ENCODE measurements at places on chromosomes 1 and 21. TPM values are rescaled to one million over a fixed set of nuclear protein-coding genes. Genes with fewer than 3 reads are reported as not detected.

DNA sequence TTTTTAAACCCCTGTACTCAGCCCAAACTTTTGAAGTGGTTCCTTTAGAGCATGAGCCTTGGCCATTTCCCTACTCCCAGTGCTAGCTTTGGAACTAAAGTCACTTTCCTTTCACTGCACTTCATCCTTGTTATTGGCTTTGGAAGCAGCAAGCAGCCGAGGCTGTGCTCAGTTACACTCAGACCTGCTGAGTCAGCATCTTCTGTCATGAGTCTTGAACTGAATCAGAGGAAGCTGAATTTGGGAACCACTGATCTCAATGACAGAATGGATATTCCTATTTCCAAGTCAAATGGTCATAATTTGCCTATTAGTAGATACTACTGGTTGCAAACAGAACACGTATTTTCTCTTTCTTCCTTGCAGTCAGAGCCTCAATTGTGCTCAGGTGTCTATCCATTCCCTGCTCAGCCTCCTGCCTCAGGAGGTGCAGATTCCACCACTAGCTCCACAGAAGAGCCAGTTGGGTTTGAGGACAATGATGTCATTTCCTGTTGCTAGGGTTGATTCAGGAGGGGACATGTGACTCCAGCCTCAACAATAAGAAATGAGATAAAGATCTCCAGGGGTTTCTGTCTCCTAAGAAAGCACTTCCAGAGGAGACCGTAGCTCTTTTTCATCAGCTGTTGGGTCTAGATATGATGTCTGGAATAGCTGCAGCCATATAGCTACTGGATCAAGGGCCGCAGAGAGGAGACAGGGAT, 44.9 kb upstream of the NTPCR start:
- no peak overlapping the region for H3K27ac ChIP-seq
- peaks cover 4% of the 10 kb centered on the region for H3K4me1 ChIP-seq
- H3K27me3 ChIP-seq, result no peaks in the 10 kb centered on the region
- H3K4me3 ChIP-seq, result no peak overlapping the region
- no peaks in the 10 kb centered on the region for H3K36me3 ChIP-seq
- DNase-seq, result no peak

DNA sequence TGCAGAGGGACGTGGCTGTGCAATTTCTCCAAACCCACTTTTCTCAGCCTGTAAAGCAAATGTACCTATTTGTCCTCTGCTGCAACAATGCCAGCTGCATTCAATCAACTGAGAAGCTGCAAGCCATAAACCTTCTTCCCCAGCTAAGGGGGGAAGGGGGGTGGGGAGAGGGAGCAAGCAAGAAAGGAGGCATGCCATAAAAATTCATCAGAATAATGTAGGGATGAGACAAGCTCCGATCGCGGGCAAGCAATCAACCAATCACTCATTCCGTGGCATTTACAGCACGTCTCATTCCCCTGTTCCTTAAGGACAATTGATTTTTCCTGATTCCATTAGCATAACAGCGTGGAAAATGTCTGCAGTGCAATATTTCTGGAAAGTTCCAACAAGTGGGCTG, 144.8 kb downstream of the DMRTA2 start:
- H3K4me1 ChIP-seq, result no peaks in the 10 kb centered on the region
- DNase-seq, result no peak
- no peaks in the 10 kb centered on the region for H3K27me3 ChIP-seq

- H3K36me3 ChIP-seq, result no peaks in the 10 kb centered on the region
- H3K27ac ChIP-seq, result no peak overlapping the region
- no peaks in the 10 kb centered on the region for H3K4me1 ChIP-seq
- no peaks in the 10 kb centered on the region for H3K27me3 ChIP-seq
Observed at GRCh38 chr1:167533851-167534300, 15.5 kb upstream of the CD247 start.

- H3K27ac ChIP-seq, result no peak overlapping the region
- no peaks in the 10 kb centered on the region for H3K27me3 ChIP-seq
- DNase-seq, result no peak
- no peaks in the 10 kb centered on the region for H3K4me1 ChIP-seq
Observed at GRCh38 chr1:204222006-204222763, 8.4 kb upstream of the GOLT1A start.

DNA sequence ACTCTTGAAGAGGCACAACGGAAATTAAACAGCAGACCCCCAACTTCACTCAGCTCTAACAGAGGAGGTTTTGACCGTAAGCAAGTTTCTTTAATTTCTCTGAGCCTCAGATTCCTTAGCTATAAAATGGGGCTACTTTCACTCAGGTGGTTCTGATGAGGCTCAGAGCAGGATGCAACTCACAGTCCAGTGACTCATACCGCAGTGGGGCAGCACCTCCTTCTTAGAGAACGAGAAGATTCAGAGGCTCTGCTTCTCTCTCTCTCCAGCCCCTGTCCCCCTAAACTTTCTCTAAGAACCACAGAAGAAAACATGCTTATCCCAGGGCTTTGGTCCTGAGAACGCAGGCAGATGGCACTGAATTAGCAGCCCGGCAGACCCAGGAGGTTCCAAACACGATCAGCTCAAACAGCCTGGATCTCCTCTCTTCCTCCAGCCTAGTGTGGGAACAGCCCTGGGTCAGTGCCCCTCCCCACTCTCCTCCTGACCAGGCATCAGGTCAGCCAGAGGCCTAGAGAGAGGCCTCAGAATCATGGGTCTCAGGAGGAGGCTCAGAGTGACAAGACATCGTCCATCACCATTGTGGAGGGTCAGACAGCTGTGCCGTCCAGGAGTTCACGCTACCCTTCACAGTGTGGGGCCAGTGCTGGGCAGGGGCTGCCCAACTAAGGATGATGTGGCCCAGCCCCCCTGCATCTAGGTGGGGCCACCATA, 433.0 kb downstream of the PTPRU start:
- H3K27ac ChIP-seq, result no peak overlapping the region
- H3K4me3 ChIP-seq, result no peak overlapping the region
- H3K4me1 ChIP-seq, result no peaks in the 10 kb centered on the region
- DNase-seq, result no peak
- H3K27me3 ChIP-seq, result no peaks in the 10 kb centered on the region
- H3K36me3 ChIP-seq, result no peaks in the 10 kb centered on the region

- H3K4me1 ChIP-seq, result no peaks in the 10 kb centered on the region
- H3K27me3 ChIP-seq, result no peaks in the 10 kb centered on the region
- H3K4me3 ChIP-seq, result no peak overlapping the region
- DNase-seq, result no peak
Observed at GRCh38 chr1:216281757-216282156, 141.5 kb downstream of the USH2A start.

DNA sequence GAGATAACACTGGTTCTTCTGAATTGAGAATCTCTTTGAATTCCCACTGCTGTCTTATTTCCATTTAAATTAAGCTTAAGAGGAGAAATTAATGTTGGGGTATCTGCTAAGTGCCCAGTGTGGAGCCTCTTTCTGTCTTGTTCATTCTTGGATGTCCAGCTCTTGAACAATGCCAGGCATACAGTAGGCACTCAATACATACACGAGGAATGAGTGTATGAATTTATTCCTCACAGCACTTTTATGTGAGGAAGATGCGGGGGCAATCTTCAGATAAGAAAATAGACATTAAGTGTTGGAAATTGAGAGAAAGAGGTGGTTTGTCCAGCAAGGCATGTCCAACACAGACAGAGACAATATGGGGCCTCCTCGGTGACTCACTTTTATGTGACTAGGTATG, 11.8 kb upstream of the ATF3 start:
- no peak for DNase-seq
- H3K27me3 ChIP-seq, result peaks cover 11% of the 10 kb centered on the region
- peak overlapping the region; percentile 50 for H3K27ac ChIP-seq
- H3K4me1 ChIP-seq, result peaks cover 16% of the 10 kb centered on the region
- no peak overlapping the region for H3K4me3 ChIP-seq

- H3K27ac ChIP-seq, result no peak overlapping the region
- no peak for DNase-seq
- H3K4me1 ChIP-seq, result no peaks in the 10 kb centered on the region
Observed at GRCh38 chr1:82578086-82578726, 777.5 kb downstream of the ADGRL2 start.

- H3K36me3 ChIP-seq, result no peaks in the 10 kb centered on the region
- H3K27me3 ChIP-seq, result no peaks in the 10 kb centered on the region
- peaks cover 82% of the 10 kb centered on the region for H3K4me1 ChIP-seq
- no peak overlapping the region for H3K4me3 ChIP-seq
Observed at GRCh38 chr1:59673573-59674450, 140.9 kb upstream of the HOOK1 start.

DNA sequence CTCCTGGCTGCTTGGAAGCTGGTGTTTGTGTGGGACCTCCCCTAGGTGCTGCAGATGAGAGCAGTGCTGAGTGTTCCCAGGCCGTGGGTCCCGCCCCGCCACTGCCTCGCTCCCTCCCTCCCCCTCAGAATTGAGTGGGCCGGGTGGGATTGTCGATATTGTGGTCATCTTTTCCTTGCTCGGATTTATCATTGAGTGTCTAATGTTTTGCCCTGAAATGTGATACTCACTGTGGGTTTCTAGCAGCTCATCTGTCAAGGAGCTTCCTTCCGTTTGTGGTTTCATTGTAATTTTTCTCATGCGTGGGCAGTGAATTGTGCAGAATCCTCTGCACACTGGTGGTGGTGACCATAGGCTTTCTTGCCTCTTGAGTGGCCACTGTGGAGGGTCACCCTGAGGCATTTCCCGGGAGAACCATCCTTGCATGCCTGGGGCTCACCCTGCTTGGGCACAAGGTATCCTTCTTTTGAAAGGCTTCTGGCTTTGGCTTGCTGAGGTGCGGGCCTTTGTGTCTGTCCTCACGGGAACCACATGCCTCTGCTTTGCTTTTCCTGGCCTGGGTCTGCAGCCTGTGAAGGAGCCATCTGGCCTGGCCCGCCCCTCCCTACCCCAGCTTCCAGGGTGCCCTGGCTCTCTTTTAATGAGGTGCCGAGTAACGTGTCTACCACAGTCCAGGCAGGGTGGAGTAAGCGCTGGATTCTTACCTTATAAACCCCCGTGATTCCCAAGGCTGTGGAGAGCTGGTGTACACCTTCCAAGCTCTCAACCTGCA, 25.6 kb downstream of the SLX9 start:
- H3K27me3 ChIP-seq, result no peaks in the 10 kb centered on the region
- H3K4me3 ChIP-seq, result no peak overlapping the region
- no peaks in the 10 kb centered on the region for H3K36me3 ChIP-seq
- H3K4me1 ChIP-seq, result peaks cover 65% of the 10 kb centered on the region

DNA sequence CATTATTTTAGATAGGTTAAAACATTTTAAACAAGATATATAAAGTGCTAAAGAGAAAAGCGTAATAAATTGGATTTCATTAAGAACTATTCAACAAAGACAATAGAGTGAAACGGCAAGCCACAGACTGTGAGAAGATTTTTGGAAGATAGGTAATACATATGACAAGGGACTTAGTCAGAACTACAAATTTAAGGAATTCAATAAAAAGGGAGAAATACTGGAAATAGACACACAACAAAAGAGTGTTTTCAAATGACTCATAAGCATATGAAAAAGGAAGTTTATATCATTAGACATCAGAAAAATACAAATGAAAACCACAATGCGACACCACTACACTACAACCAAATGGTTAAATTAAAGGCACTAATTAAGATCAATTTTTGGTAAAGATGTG, 90.5 kb downstream of the GDAP2 start:
- H3K27me3 ChIP-seq, result no peaks in the 10 kb centered on the region
- DNase-seq, result no peak
- H3K27ac ChIP-seq, result no peak overlapping the region
- no peak overlapping the region for H3K4me3 ChIP-seq
- no peaks in the 10 kb centered on the region for H3K36me3 ChIP-seq

- no peaks in the 10 kb centered on the region for H3K4me1 ChIP-seq
- H3K36me3 ChIP-seq, result peaks cover 93% of the 10 kb centered on the region
- H3K27me3 ChIP-seq, result no peaks in the 10 kb centered on the region
- DNase-seq, result peak; percentile 52
- no peak overlapping the region for H3K27ac ChIP-seq
- H3K4me3 ChIP-seq, result no peak overlapping the region
Observed at GRCh38 chr1:5879421-5879820, 112.8 kb downstream of the NPHP4 start.

DNA sequence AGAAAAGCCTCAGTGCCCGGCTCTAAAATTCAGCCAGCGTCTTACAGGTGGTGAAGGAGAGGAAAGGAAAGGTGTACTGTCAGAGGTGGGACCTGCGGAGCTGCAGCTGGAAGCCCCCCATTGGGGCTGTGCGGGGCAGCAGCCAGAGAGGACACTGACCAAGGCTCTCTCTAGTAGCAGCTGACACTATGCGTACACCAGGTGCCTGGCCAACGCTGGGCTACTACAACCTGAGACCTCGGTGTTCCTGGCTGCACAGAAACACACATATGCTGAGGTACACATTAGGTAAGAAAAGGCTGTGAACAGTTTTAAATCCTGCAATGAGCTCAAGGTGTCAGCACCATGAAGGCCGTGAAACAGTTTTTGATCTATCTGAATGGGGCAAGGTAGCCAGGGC, 55.5 kb upstream of the EDN2 start:
- H3K4me1 ChIP-seq, result peaks cover 7% of the 10 kb centered on the region
- H3K27me3 ChIP-seq, result no peaks in the 10 kb centered on the region
- peaks cover 11% of the 10 kb centered on the region for H3K36me3 ChIP-seq
- no peak for DNase-seq

GRCh38 chr1:78250201-78250600, 204.4 kb downstream of the GIPC2 start:
- H3K27ac ChIP-seq, result no peak overlapping the region
- no peak overlapping the region for H3K4me3 ChIP-seq
- no peaks in the 10 kb centered on the region for H3K4me1 ChIP-seq
- no peaks in the 10 kb centered on the region for H3K27me3 ChIP-seq
- no peak for DNase-seq

DNA sequence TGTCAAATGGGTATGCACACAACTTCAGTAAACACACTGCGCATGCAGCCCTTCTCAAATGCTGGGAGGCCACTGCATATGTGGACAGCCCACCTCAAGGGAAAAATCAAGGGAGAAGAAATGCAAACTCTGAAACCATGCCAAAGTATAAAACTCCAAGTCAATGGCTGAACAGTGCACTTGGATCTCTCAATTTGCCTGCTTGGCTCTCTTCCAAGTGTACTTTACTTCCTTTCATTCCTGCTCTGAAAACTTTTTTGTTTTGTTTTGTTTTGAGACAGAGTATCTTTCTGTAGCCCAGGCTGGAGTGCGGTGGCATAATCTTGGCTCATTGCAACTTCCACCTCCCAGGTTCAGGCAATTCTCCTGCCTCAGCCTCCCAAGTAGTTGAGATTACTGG, 18.8 kb upstream of the COP1 start:
- no peak for DNase-seq
- no peak overlapping the region for H3K27ac ChIP-seq
- no peaks in the 10 kb centered on the region for H3K4me1 ChIP-seq
- H3K27me3 ChIP-seq, result no peaks in the 10 kb centered on the region
- no peak overlapping the region for H3K4me3 ChIP-seq
- H3K36me3 ChIP-seq, result no peaks in the 10 kb centered on the region

GRCh38 chr1:204241050-204241449, 27.3 kb upstream of the GOLT1A start:
- H3K27me3 ChIP-seq, result no peaks in the 10 kb centered on the region
- DNase-seq, result no peak
- H3K27ac ChIP-seq, result no peak overlapping the region
- H3K4me3 ChIP-seq, result no peak overlapping the region

GRCh38 chr1:205633421-205633976, 1.7 kb upstream of the ELK4 start:
- H3K4me1 ChIP-seq, result peaks cover 33% of the 10 kb centered on the region
- H3K27ac ChIP-seq, result no peak overlapping the region
- H3K4me3 ChIP-seq, result no peak overlapping the region
- DNase-seq, result no peak
- H3K36me3 ChIP-seq, result no peaks in the 10 kb centered on the region
- H3K27me3 ChIP-seq, result no peaks in the 10 kb centered on the region

SDC3 gene
- total RNA-seq, result 48.2 TPM

CELA3A gene
- total RNA-seq, result not detected

OR2L8 gene
- total RNA-seq, result not detected

KCNJ9 gene
- total RNA-seq, result not detected

FABP3 gene
- total RNA-seq, result 71.0 TPM
